ENCODE measurements at places on chromosomes 4 and X. TPM values are rescaled to one million over a fixed set of nuclear protein-coding genes. Genes with fewer than 3 reads are reported as not detected.

Gene SPANXN4
- total RNA-seq, result not detected

Gene SULT1E1
- total RNA-seq, result not detected

DNA sequence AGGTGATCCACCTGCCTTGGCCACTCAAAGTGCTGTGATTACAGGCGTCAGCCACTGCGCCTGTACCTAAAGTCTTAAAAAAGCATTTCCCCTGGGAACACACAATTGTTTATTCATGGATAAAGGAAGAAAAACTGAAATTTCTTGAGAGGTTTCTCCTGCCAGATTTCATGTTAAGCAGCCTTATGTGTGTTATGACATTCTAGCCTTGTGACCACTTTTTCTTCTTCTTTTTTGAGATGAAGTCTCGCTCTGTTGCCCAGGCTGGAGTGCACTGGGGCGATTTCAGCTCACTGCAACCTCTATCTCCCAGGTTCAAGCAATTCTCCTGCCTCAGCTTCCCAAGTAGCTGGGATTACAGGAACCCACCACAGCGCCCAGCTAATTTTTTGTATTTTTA is 57.8 kb upstream of the PLAC8 start:
- no peak for DNase-seq

Gene PARM1
- total RNA-seq, result 1.3 TPM

GRCh38 chrX:142601792-142602191 is 396.7 kb upstream of the MAGEC2 start:
- DNase-seq, result no peak

- DNase-seq, result peak; percentile 3
Observed at GRCh38 chr4:163344147-163345125, 744 bp downstream of the NPY5R start.

- DNase-seq, result no peak
Observed at GRCh38 chr4:124307143-124307542, 405.4 kb downstream of the ANKRD50 start.

DNA sequence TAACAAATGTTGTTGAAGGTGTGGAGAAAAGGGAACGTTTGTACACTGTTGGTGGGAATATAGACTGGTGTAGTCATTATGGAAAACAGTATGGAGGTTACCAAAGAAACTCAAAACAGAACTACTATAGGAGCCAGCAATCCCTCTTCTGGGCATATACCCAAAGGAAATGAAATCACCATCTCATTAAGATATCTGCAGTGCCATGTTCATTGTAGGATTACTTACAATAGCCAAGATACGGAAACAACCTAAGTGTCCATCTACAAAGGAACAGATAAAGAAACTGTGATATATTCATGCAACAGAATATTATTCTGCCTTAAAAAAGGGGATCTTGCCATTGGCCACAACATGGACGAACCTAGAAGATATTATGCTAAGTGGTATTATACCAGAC is 22.2 kb downstream of the APBB2 start:
- no peak for DNase-seq

Gene IL21
- not detected for total RNA-seq

DNA sequence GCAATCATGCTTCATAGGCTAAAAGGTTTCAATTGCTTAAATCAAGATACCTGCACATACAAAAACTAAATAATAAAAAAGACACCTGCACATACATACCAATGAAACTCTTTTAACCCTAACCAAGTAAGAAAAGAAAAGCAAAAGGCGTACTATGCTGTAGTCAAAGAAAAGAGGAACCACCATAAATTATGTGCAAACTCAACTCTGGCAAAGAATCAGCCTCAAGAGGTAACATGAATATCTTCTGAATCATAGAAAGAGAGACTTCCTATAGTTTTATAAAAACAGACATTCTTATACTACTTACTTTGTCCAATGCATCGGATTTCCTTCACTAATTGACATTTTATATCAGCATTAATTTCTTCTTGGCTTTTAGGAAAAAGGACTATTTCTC is 29.3 kb downstream of the MMGT1 start:
- no peak for DNase-seq

- DNase-seq, result no peak
Observed at GRCh38 chrX:110987292-110987691, 108.7 kb upstream of the PAK3 start.

DNA sequence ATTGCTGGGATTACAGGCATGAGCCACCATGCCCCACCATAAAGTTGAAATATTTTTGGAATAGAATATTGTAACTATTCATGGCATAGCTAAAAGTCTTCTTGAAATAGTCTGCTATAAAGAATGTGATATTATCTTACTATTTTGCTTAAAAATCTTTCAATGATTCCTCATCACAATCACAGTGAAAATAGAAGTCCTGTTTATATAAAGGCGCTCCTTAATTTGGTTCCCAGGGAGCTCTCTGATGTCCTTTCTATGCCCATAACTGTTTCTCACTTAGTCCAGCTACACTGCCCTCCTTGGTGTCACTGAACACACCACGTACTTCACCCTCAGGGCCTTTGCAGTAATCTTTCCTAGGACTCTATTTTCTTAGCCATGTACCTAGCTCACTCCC is 331.7 kb upstream of the GIMD1 start:
- DNase-seq, result no peak

Gene LDB2
- not detected for total RNA-seq

GRCh38 chr4:128315756-128316520 is 28.3 kb upstream of the PGRMC2 start:
- no peak for DNase-seq

Gene NAA11
- total RNA-seq, result not detected

Gene ELOVL6
- total RNA-seq, result 3.6 TPM

GRCh38 chrX:43357741-43358140 is 298.4 kb upstream of the MAOA start:
- DNase-seq, result no peak

- DNase-seq, result peak; percentile 37
Observed at GRCh38 chr4:173835903-173836302, 305.9 kb upstream of the HAND2 start.

GRCh38 chr4:178632415-178632814 is 1190.2 kb upstream of the AGA start:
- no peak for DNase-seq

Gene PRRG3
- not detected for total RNA-seq

GRCh38 chr4:173171098-173171497 is 2.5 kb downstream of the GALNT7 start:
- peak; percentile 37 for DNase-seq

- DNase-seq, result no peak
Observed at GRCh38 chr4:142238589-142238988, 602.2 kb downstream of the IL15 start.

DNA sequence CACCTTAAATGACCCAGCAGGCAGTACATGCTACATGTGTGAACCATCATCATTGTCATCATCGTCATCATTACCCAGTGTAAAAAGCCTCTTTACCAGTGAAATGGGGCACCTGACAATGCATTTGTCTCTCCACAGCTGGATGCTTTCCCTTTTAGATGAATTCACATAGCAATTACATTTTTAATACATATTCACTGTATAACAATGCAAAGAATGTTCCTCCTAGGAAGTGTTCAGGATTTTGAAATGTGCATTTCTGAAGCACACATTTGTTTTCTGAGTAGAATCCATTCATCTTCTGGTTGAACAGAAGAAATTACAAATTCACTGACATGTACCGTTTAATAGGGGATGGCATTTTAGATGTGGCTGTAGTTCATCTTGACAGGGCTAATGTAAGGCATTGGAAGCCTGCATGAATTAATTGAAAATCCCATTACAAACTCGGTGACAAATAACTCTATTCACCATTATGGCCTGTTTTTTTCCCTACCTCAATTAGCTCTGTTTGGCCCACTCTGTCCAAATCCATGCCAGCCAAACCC is 111.1 kb downstream of the SH3RF1 start:
- DNase-seq, result no peak

Data from myocyte (in vitro differentiated cells).